ENCODE measurements at places on chromosomes 16 and 17.

DNA sequence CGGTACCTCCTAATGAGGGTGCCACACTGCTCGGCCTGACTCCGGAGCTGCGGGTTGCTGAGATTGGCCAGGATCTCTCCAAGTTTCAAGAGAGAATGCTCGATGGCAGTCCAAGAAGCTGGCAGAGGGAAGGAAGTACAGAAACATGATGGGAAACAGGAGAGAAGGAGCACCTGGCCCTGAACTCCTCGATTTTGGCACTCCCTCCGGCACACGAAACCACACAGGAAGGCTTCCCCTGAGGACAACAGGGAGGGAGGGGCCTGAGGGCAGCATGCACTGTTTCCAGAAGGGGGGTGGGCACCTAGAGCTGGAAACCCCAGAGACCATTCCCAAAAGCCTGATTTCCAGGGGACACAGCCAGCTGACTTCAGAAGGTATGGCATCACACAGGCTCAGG lies 18.1 kb downstream of the CSF3 start:
- DNase-seq, result no peak

DNA sequence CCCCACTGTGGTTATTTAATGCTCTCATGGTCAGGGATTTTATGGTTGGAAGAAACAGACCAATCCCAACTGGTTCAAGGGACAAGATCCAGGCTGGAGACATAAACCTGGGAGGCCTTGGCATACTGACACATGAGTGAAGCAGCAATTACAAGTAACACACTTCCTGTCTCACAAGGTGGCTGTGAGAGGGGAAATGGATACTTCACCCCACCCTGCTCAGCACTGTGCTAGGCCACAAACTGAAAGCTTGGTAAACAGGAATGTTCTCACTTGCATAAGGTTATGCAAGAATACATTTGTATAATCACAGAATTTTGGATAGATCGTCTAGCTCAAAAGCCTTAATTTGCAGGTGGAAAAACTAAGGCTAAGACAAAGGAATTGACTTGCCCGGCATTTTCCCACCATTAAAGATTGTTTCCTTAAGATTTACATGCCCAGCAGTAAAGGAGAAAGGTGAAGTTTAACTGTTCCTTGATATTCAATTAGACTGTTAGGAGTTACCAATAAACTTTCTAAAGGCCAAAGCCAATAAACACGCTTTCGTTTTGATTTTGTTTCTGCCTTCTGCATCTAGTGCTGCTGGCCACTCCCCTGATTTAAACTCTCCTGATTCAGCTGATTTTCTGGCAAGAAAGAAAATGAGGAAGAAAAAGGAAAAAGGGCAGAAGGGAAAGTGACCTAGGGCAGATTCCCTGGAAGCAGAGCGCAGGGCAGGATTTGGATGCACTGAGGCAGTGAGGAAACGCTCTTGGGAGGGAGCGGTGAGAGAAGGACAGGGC lies 215.6 kb upstream of the CDH5 start:
- DNase-seq, result no peak

GRCh38 chr16:50644729-50645128 lies 36.4 kb downstream of the SNX20 start:
- DNase-seq, result no peak

DNA sequence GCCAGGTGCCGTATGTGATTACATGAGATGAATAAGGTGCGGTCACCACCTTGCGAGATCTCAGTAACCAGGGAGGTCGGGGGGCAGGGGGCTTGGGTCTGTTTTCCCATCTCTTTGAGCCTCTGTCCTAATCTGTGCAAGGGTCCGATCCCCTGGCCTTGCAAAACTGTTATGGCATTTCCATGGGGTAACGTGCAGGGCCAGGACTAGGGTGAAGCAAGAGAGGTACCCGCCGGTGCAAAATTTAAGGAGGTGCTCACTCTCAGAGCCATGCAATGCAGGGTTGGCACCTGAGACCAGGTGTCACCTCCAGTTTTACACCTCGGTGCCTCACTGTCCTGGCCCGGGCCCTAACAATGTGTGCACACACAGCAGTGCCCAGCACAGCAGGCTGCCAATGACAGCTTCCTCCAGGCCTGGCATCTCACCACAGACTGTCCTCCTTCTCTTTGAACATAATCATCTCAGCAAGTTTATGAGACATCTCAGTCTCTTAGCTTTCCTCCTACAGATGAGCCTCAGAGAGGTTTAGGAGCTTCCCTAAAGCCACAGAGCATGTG lies 43.6 kb downstream of the C16orf95 start:
- no peak for DNase-seq

DNA sequence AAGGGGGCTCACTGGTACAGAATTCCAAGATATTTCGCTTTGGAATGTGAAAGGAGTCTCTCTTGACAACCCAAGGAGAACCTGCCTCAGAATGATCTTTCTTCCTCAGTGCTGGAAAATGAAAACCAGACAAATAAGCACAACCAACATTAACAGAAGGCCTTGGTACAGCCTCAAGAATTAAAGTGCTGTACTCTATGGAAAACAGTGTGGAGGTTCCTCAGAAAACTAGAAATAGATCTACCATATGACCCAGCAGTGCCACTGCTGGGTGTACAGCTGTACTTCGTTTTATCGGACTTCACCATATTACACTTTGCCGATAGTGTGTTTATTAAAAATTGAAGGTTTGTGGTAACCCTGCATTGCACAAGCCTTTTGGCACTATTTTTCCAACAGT lies 25.2 kb downstream of the HLF start:
- no peak for DNase-seq

GRCh38 chr16:83329441-83329840 lies 478.3 kb upstream of the HSBP1 start:
- DNase-seq, result no peak

Data from stimulated activated CD4-positive, alpha-beta T cell treated with anti-CD3 and anti-CD28 coated beads, Interleukin-1b, Interleukin-23, amount 100 ng/mL, for 1 hour (primary cell).